GM23248 (cell line): ENCODE measurements at places on chromosomes 6 and 20.

DNA sequence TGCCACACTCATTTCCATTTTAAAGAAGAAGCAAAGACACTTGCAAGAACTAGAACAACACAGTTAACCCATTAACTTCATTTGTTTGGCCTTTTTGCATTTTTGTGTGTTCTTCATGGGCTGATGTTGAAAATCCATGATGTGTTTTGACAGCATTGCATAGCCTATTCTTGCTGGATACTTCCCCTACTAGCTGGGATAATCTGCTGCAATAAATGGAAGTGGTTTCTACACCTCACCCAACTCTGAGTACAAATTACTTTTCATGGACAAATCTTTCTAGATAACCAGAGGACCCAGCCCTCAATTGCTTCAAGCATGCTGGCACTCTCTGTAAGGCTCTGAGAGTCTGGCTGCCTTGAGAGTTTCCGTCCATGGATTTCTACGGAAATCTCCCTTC lies 26.5 kb downstream of the CST9L start:
- no peak for DNase-seq

DNA sequence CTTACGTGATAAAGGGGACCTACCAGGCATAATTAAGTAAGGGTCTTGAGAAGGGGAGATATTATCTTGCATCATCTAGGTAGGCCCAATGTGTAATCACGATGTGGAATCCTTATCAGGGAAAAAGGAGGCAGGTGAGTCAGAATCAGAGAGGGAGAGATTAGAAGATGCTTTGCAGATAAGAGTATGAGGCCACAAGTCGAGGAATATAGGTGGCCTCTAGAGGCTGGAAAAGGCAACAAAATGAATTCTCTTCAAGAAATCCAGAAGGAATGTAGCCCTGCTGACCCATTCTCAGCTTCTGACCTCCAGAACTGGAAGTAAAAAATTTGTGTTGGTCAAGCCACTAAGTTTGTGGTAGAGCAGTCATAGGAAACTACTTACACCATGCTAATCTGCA lies 11.0 kb upstream of the ENPP4 start:
- no peak for DNase-seq

DNA sequence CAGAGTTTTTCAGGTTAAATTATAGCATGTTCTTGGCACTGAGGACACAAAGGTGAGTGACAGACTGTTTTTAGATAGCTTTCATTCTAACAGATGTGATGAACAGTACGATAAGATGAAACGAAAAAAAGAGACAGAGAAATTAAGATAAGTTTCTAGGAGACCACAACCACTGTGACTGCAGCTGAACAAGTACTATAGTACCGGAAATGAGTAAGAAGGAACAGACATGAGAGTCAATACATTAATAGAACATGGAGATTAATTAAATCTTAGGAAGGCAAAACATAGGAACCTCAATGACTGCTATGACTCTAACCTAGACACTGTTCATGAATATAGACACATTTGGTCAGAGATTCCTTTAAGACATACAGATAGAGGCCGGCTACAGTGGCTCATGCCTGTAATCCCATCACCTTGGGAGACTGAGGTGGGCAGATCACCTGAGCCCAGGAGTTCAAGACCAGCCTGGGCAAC lies 40.2 kb downstream of the HBS1L start:
- no peak for DNase-seq

GRCh38 chr20:53723621-53724020 lies 130.0 kb upstream of the ZNF217 start:
- no peak for DNase-seq

DNA sequence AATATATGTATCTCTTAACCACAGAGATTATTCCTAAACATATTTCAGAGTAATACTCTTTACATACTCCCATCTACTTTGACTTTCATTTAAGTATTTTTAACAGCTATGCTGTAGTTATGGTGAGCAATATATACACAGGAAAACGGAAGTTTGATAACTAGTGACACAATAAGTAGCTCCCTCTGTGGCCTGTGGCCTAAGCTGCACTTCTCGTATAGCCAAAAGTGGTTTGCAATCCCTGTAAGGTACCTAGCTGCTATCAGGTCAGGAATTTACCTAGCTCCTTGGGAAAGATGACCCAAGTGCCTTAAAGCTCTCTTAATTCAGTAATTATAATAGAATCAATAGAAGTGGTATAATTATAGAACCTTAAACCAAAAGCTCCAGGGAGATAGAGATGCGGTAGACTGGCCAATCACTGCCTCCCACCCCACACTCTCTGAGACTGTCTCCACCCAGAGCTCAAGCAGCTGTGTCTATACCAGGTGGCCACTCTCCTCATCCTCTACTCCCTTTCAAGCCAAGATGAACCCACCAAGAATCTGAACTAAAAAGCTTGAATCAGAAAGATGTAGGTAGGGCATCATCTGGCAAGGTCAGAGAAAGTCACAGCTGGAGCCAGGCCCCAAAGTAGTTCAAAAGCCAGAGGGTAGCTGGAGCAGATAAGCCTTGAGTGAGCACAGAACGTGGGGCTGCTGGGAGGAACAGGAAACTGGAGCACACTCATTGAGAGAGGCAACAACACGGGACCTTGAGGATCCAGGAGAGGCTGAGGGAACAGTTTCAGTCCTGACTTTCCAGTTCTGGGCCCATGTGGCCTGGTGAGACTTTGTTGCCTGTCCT lies 84.9 kb upstream of the ASF1A start:
- DNase-seq = no peak

- DNase-seq = peak; percentile 100
Measured at GRCh38 chr6:41071923-41072835, at the start of gene OARD1. Gene OARD1, minus strand, starts transcription at chr6:41072356. Its CDS starts 722 bp downstream, at chr6:41071634.

DNA sequence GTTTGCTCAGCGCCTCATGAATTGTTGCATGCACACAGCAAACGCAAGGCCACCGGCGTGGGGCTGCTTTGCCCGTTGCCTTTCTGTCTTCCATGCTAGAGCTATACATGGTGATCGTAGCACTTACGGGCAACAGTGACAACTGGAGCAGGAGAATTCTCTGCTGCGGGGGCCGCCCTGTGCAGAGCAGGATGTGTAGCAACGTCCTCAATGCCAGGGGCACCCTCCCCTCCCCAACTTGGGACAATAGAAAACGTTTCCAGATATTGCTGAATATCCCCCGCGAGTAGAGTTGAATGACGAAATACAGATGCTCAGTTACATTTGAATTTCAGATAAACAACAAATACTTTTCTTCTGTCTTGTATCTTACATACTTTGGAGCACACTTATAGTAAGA lies 198.7 kb downstream of the TFAP2C start:
- DNase-seq = no peak

DNA sequence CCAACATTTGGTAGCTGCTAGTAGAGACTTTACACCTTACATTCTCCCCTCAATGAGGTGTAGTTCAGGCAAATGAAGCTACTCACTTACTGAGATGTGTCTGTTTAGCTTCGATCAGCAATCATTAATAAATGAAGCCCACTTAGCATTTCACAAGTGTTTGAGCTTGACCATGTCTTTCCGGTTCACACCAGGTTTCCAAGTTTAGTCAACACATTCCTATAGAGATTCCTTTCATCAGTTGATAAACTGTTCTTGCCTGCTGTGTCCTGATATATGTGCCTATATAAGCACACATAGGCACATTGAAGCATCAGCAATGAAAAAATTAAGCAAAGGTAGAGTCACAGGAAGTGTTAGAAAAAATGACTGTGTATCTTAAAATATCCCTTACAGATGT lies 150.0 kb downstream of the BTBD3 start:
- no peak for DNase-seq

DNA sequence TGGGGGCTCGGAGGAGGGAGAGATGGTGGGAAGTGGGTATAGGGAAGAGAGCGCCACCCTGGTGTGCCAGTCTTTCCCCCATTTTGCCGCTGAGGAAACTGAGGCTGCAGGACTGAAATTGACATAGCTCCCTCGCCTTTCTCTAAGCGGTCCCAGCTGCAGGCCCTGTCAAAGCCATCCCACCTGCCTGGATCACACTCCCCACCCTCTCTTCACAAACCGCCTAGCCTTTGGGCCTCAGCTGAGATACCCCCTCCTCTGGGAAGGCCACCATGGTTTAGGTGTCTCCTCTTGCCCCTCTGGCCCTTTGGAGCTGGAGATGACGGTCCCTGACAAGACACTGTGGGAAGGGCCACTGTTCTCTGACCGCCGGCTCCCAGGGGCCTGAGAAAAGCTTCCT lies 16.9 kb downstream of the SRC start:
- no peak for DNase-seq

GRCh38 chr20:47111576-47111975 lies 216.9 kb downstream of the EYA2 start:
- DNase-seq = no peak

DNA sequence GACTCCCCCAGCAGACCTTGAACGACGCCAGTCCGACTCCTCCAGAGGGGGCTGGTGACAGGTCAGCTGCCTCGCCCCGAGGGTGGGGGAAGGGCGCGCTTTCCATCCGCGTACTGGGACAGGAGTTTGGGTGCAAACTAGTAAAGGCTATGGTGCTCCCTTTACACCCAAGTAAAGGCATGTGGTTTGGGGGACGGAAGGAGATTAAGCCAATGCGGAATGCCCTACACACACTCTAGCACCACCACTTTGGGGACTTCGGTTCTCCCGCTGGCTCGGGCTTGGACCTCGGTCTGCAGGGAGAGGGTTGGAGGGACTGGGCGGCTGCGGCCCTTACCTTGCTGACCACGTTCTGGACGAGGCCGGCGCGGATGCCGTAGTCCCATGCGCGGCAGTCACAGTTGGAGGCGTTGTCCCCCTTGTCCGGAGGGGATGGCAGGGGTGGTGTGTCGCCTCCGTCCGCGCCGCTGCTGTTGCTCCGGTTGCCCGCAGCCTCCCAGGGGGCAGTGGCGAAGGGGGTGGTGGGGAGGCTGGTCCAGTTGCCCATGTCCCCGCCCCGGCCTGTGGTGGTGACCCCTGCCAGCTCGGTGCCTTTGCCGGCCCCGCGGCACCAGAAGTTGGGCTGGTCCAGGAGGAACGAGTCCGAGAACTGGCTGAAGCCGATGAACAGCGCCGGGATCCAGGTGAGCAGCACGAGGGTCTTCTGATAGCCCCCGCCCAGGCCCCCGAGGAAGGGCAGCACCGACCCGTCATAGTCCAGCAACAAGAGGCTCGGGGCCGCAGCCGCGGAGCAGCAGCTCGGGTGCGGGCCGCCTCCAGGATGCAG lies 1.1 kb downstream of the SLC22A23 start:
- DNase-seq = peak; percentile 52

DNA sequence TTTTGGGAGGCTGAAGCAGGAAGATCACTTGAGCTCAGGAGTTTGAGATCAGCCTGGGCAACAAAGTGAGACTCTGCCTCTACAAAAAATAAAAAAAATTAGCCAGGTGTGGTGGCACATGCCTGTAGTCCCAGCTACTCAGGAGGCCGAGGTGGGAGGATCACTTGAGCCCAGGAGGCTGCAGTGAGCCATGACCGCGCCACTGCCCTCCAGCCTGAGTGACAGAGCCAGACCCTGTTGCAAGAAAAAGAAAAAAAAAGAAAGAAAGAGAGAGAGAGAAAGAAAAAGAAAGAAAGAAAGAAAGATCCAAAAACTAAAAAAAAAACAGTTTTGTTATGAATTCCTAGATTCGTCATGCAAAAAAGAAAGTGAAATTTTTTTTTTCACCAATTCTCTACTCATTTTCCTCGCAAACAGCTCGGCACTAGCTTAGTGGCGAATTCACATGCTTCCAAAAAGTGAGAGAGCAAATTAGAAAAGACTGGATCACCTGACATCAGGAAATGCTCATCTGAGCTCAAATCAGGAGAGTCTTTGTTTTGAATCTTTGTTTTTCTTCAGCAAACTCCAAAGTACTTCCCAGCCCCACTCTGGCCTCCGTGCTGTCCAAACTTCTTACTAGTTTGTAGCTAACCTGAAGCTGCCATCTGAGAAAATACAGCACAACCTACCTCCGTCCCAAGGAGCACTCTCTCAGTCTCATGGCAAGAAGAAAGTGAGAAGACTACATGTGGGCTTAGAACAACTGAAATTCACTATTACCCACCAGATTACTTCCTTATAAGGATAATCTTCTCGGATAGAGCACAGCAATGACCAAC lies 27.0 kb downstream of the IPCEF1 start:
- DNase-seq = peak; percentile 8

GRCh38 chr6:147441751-147442150 lies 66.7 kb upstream of the SAMD5 start:
- no peak for DNase-seq

DNA sequence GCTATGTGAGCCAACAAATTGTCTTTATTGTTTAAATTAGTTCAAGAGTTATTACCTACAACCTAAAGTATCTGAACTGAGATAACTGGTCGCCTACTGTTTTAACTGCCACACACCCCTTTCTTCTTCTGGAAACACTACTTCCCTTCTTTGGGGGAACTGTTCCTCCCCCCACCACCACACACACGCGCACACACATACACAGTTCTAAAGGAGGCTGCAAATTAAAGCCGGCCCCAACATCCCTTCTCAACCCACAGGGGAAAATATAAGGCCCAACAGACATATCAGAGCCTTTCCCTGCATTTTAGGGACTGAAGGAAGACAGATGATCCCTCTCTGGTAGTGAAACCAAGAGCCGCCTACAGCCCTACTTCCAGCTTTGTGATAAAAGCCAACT lies 348.0 kb upstream of the JARID2 start:
- DNase-seq = no peak

DNA sequence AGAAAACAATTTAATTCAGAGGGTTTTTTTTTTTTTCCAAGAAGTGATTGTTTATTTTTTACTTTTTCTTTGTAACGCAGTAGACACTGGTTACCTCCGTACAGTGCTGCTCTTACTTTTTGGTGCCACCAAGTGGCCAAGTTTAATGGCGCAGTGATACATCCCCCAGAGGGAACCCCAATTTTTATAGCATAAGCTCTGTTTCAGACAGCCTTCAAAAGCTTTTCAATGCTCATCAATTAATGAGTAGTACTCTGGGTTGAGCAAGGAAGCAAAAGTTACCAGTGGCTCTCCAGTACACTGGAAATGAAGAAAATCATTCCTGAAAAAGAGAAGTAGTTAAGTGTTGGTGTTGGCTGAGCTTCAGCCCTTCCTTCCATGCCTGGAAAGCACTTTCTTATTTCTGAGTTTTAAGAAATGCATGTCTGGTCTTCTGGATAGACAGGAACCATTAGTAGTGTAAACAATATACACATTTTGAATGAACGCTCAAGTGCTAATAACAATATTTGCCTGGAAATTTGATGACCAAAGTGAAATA lies 129.1 kb upstream of the SMLR1 start:
- DNase-seq = peak; percentile 81

- no peak for DNase-seq
Measured at GRCh38 chr6:40532349-40533000, 54.7 kb downstream of the LRFN2 start.

- no peak for DNase-seq
Measured at GRCh38 chr6:37221585-37222124, 35.9 kb upstream of the TBC1D22B start.

GRCh38 chr6:18207438-18207837 lies 52.2 kb downstream of the KDM1B start:
- DNase-seq = no peak

DNA sequence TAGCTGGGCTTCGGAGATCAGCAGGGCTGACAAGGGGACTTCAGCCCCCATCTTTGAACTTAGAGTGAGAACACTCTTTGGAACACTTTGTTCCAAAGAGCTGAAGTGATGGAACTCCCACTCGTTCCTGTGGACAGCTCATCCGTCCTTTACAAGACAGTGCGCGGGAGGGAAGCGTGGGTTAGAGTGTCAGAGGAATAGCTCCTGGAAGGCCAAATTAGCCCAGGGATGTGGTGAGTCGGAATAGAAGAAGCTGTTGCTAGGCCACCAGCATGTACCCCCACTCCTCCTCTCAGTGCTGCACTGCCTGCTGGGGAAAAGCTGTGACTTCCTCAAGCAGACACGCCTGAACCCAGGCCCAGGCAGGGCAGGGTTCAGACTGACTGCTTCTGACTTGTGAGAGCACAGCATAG lies 1.7 kb downstream of the SDCBP2 start:
- DNase-seq = peak; percentile 87

GRCh38 chr20:38790200-38791053 lies 15.1 kb upstream of the PPP1R16B start:
- peak; percentile 54 for DNase-seq
